ELR (cell line): ENCODE measurements at places on chromosomes 1 and 21.
A peak's percentile ranks its signal among the peaks of the same experiment; 100 is the strongest.

DNA sequence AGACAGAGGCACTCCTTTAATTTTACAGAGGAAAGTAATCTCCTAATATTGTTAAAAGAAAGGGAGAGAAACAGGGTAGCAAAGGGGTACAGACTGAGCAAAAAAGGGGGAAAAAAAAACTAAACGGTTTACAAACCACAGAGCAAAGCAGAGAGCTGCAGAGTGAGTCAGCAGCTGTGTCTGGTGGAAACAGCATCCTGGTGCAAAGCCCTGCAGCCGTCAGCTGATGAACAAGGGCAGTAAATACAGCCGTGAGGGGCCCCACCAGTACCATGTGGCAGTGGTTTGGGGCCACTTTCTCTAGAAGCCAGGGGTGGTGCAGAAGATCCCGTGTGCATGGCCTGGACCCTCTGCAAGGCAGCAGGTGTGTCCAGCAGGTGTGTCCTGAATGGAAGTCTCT lies 111.3 kb downstream of the ERG start:
- peak; percentile 38 for DNase-seq

DNA sequence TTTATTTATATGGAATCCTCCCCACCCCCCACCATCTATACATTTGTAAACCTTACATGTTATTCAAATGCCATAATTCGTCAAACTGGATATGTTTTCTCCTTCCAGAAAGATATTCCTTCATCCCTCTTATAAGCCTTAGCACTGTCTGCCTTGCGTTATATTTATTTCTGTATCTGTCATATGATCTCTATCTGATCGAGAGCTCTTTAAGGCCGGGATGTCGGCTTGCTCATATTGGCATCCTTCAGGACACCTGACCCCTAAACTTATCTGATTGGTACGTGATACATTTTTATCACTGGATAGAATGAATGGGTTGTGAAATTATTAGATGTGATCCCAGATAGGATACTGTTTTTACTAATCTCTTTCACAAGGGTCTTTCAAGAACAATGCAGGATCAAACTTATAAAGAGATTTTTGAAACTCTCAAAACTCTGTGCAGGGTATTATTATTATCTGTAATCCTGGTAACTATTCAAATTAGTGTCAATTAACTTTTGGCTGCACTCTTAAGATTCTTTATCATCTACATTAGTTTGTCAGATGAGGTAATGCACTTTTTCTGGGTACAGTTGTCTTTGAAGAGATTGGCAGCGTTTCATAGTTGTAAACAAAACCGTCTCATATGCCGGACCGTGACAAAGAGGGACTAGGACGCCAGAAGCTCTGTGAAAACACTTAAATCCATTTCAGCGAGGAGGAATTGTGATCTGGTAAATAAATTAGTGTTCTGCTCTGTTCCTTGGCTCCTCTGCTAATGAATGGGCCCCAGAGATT lies 152.0 kb downstream of the KIF26B start:
- DNase-seq = no peak

DNA sequence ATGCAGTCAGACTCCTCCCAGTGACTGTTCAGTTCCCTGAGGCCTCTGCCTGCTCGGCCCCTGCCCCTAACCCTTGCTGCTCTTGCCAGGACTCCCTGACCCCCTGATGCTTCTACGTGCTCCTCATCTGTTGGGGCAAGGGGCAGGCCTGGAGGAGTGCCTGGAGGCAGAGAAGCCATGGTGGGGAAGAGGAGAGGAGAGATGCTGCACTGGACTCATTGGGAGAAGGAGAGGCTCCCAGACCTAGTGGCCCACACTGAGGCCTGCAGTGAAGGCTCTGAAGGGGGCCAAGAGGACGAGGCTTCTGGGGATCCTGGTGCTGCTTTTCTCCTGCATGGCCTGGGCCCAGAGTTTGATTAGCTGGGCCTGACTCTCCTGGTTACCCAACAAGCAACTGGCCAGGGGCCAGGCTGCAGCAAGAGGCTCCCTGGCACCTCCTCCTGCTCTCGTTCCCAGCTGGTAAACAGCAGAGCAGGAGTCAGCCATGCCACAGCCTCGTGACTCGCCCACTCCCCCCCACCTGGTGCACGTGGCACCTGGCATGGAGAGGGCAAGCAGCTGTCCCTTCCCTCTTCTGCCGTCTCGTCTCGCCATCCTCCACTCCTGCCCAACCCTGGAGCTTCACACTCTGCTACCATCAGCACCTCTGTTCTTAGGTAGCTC lies 847 bp upstream of the RORC start:
- DNase-seq = peak; percentile 15

DNA sequence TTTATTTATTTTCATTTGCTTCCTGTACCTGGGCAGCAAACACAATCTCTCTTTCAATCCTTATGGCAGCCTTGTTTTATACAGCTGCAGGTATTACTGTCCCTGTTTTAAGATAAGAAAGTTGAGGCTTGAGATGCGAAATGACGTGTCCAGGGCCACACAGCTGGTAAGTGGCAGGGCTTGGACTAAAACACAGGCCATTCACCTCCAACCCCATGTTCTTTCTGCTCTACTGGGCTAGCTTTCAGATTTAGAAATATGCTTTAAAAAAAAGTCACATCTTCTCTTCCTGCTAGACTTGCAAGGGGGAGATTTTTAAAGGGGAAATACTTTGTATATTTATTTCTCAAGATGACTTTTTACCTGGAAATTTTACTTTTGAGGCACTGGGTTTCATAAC lies 62.8 kb downstream of the CNST start:
- no peak for DNase-seq

GRCh38 chr21:35974775-35975174 lies 85.6 kb downstream of the SETD4 start:
- no peak for DNase-seq

DNA sequence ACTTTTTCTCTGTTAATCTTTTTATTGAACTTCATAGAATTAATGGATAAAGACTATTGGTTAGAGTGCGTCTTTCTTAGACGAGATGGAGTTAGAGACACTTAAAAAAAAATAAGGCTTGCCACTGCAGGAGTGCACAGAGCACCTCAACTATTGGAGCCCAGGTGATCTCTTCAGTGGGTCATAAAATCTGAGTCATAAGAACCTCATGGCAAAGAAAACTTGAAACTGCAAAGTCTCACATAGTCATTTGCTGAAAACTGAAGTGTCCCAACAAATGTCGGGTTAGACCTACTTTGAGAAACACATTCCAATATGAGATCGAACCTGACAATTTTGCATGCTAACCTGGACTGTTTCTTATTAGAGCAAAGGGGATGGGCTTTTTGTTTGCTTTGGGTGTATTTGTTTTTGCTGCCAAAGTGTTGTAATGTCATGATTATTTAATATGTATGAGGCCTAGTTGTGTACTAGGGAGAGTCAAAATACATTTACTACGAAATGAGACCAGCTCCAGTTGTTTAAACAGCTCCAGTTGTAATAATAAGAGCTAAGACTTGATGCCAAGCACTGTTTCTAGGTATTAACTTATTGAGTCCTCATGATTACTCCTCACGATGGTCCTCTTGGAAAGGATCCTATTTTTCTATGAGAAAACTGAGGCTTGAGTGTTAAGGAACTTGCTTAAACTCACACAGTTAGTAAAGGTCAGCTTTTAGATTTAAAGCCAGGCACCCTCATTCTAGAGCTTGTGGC lies 65.1 kb downstream of the DDR2 start:
- DNase-seq = no peak

- DNase-seq = no peak
These were observed 84.7 kb downstream of the LHX9 start for GRCh38 chr1:198001776-198002408.

- no peak for DNase-seq
These were observed 85.1 kb downstream of the PCSK9 start for GRCh38 chr1:55124470-55124869.

- DNase-seq = no peak
These were observed 2.7 kb upstream of the PDE9A start for GRCh38 chr21:42650441-42651421.

GRCh38 chr1:167453123-167453522 lies 65.2 kb downstream of the CD247 start:
- no peak for DNase-seq

DNA sequence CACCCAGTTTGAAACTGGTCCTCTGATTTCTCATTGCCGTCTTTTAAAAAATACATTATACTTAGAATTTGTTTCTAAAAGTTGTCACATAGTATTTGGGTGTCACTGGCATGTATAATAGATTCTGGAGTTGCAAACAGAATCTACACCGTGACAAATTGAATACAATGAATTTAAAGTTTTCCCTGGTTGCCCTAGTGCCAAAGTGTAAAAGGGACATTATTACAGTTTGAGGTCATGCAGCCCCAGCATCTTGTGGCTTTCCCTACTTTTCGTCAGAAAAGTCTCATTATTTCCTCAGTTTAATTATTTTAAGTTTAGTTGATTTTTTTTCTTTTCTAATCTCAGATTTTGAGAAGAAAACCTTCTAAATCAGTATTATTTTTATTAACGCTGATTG lies 155.9 kb downstream of the DISP1 start:
- no peak for DNase-seq

DNA sequence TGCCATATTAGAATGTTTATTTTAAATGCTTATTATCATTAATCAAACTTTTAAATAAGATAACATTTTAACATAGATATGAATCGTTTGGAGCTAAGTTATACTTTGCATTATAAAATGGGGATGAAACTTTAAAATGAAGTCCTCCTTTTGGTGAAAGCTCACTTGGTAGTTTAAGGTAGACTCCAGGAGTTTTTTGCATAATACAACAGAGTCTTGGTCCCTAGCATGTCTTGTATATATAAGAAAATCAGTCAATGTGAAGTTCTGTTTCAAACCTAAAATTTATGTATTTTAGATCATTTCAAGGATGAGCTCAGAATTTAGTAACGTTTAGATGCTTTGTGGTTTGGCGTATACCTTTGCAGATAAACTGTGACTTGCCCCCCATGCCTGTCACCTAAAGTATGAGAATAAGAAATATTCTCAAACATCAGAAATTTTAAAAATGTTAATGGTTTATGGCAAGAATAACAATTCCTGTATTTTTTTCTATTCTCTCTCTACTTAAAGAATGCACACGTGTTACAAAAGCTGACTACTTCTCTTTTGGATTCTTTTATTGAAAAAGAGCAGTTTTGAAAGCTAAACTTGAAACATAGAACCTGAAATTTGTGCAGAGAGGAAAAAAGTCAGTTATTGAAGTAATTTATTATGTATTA lies 3.8 kb downstream of the NFIA start:
- no peak for DNase-seq

- no peak for DNase-seq
These were observed 311.8 kb upstream of the B3GALT2 start for GRCh38 chr1:193498088-193498655.

DNA sequence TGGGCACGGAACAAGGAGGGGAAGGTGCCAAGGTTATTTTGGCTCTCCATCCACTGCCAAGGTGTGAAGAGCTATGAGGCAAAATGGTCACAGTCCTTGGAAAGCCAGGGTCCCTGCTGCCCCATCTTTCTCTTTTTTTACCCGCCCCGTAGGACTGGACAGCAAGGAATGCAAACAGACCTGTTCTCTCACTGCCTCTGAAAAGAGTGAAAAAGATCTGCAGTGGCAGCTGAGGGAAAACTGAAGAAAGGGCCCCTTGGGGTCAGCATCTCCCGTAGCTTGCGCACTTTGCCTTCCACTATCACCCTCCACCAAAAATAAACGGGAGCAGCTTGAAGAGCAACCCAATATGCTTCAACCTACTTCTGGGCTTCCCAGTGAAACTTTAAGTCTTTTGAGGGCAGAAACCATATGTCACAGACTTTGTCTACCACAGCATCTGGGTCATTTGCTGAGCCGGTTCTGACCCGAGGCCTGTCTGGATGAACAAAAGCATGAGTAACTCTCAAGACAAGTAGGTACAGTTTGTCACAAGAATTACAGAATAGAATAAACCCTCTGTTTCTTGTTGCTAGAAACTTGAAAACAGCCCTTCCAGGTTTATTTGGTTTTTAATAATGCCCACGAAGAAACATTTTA lies 9.4 kb upstream of the KIF14 start:
- DNase-seq = no peak

- DNase-seq = peak; percentile 19
These were observed 38.4 kb upstream of the GPR25 start for GRCh38 chr1:200834383-200834782.
